ENCODE measurements at places on chromosomes 5 and 9.

- no peak for DNase-seq
Measured at GRCh38 chr9:130443840-130444492, 795 bp upstream of the ASS1 start.

- DNase-seq = no peak
Measured at GRCh38 chr5:158747816-158748432, 351.8 kb downstream of the EBF1 start.

DNA sequence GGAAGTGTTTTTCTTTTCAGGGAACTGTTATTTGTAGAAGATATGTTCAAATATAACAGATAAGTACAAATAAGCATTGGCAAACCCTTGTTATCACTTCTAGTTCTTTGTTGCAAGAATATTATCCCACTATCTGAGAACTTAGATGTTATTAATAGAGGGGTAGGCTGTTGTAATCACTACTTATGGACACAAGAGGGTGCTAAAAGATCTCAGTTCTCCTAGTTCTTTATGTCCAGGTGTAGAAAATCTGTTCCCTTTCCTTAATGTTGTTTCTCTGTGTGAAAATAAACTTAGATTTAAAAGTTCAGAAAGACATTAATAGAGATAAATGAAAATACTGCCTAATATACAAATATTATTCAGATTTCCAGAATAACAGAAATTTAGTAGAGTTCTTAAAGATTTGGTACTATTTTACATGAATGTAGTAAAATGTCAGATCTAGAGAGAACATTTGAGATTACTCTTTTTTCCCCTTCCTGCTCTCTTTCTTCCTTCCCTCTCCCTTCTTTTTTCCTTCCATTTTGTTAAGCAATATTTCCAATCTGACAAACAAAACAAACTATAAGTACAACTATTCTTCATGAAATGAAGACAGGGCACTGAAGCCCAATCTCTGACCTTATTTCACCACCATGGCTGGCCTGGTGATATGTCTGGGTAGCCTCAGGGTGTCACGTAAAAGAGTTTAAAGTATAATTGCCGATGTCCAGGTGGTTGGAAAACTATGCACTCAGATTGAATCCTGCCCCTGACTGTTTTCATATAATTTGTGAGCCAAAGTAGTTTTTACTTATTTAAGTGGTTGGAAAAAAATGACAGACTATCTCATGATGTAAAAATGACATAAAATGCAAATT, 43.6 kb upstream of the C5orf46 start:
- DNase-seq = no peak

DNA sequence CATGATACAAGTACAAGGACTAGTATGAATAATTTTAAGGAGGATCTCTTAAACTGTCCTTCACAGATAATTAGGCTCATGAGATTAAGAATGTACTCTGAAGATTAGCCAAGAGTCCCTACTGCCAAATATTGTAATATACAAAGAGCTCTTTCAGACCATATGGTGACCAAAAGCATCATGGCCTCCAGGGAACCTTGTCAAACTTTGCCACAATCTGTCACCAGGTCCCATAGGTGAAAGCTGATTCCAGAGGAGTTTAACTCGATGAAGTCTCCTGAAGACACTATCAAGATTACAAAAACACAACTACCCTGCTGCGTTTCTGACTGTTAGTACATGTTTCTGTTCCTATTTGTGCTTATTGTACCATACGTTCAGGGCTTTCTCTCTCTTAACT, 395.4 kb upstream of the ITGA1 start:
- DNase-seq = no peak

GRCh38 chr9:137781906-137782585, 95.5 kb upstream of the CACNA1B start:
- DNase-seq = no peak

- no peak for DNase-seq
Measured at GRCh38 chr5:55316837-55317236, 9.0 kb downstream of the MTREX start.

- DNase-seq = no peak
Measured at GRCh38 chr9:73684601-73685000, 532.9 kb downstream of the ANXA1 start.

DNA sequence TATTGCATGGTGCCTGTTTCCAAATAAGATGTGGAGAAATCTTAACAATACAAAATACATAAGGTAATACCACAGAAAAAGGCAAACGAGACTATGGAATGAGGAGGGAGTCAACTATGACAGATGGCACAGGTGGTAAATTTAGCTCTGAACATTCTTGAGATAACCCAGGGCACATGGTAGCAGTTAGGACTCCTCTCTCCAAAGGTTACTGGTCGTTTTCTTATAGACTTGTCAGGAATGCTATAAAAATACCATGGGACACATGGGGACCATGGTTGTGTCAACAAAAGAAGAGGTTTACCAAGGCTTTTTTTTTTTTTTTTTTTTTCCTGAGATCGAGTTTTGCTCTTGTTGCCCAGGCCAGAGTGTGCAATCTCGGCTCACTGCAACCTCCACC, 209.4 kb upstream of the RFX3 start:
- no peak for DNase-seq

DNA sequence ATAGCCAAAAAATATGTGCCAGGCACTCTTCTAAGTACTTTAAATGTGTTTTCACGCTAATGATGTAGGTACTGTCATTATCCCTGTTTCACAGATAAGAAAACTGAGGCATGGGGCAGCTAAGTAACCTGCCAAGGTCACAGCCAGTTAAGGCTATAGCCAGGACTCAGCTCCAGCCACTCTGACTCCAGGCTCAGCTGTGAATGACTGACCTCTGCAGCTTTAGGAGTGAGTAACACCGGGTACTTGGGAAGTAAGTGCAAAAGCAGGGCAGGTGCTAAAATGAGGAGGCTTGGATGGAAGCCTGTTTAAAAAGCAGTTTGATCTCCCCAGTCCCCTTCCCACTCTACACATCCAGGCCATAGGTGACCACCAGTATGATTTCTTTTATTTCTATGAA, 10.6 kb upstream of the SHC3 start:
- DNase-seq = no peak

DNA sequence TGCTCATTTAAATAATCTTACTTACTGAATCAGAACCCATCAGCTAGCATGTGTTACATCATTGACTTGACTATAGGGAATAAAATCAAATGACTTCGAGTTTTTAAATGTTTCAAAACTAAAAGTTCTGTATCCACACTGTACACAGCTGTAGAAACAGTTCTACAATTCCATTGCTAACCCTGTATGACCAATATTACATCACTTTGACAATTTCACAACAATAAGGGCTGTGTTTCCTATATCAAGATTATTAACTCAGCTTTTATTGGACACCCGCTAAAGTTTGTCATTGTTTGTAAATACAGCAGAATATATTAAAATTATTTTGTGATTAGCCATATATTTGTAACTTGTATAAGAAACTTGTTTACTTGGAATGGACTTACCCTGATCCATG, 540.8 kb downstream of the PRELID2 start:
- DNase-seq = no peak

GRCh38 chr5:170151097-170151831, 45.6 kb downstream of the FOXI1 start:
- DNase-seq = no peak

DNA sequence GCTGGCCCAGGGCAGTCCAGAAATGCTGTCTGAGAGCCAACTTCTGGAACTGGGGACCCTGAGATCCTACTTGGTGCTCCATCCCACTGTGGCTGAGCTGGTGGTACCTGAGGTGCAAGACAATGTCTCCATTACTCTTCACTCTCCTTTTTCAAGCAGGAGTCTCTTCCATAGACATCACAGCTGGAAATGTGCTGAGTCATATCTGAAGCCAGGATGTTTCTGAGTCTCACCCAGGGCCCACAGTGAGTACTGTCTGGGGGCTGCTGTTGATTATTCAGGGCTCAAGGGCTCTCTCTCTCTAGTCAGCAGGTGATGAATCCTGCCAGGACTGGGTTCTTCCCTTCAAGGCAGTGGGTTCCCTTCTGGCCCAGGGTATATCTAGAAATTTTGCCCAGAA, 145.2 kb upstream of the TAS2R1 start:
- DNase-seq = no peak

DNA sequence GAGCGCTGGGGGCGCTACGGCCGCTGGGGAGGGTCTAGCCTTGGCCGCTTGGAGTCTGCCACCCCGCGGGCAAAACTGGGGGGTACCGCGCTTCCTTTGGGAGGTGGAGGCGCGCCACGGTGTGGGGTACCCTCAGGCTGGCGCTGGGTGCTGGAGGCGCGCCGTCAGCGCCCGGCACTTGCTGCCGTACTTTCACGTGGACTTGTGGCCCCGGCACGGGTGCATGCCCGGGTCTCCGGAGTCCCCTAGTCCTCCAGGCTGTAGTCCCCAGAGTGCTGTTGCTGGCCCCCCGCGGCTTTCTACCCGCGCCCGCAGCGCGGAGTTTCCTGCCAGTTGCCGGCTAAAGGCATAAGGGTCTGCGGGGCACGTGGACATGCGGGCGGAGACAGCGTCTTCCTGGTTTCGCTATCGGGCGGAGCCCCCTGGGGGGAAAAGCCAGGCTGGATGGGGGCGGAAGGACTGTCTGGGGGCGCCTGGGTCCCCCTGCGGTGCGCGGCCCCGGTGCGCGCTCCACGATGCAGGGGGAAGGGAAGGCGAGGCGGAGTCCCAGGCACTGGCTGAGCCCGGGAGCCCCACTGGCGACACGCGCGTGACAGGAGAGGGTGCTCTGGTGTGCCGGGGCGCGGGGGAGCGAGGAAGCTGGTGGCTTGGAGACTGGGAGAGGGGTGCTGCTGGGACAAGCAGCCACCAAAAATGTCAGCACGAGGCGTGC, 666 bp downstream of the PPARGC1B start:
- DNase-seq = peak; percentile 42

DNA sequence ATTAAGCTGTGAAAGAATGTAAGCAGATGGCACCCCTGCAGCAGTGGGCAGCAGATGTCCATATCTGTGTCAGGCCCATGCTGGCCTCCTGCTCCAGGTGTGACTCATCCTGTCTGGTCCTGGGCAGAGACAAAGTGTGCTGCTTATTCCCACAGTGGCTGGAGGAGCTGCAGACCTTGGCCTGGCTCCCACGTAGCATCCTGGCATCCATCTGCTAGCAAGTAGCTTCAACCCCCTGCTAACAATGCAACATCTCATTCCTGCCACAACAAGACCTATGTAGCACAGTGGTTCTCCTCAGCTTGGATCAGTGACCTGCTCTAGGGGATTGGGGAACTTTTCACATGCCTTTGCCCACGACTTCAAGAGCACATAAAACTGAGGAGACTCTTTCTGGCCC, 126.4 kb upstream of the SLC12A2 start:
- no peak for DNase-seq

- no peak for DNase-seq
Measured at GRCh38 chr5:127985811-127986325, 97.7 kb upstream of the SLC12A2 start.

DNA sequence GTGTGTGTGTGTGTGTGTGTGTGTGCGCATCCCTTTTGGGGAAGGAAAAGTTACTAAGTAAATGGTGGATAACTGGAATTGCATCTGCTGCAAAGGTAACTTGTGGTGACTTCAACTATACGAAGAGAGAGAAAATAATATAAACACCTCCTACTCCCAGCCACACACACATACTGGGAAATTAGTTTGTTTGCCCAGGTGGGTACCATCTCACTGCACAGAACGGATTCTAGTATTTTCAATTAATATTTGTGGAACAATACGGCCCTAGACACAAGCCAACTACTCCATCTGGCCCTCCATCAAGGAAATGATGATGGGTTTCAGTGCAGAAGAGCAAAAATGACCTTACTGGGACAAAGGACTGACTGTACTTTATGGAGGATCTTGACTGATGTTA, 32.2 kb upstream of the TXN start:
- no peak for DNase-seq

- DNase-seq = peak; percentile 15
Measured at GRCh38 chr9:123353984-123354591, 1.9 kb upstream of the CRB2 start.

GRCh38 chr5:6581090-6581489, 51.8 kb downstream of the NSUN2 start:
- no peak for DNase-seq

GRCh38 chr5:78527054-78527859, 121.3 kb downstream of the LHFPL2 start:
- DNase-seq = no peak

DNA sequence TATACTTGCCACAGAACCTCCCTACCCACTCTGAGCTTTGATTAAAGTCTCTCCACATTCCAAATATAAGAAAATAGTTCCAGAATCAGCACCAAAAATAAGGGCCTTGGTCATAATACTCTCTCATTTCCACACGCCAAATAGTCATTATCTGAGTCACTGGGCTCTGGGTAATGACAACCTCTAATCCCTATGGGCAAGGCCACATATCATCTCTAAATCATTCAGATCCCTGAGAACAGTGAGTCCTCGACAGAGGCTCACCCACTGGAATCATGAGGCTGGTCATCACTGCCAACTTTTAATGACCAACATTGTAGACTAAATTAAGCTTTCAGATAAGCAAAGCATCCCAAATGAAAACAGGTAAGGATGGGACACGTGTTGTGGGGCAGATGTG, 28.1 kb downstream of the FAM114A2 start:
- DNase-seq = no peak

DNA sequence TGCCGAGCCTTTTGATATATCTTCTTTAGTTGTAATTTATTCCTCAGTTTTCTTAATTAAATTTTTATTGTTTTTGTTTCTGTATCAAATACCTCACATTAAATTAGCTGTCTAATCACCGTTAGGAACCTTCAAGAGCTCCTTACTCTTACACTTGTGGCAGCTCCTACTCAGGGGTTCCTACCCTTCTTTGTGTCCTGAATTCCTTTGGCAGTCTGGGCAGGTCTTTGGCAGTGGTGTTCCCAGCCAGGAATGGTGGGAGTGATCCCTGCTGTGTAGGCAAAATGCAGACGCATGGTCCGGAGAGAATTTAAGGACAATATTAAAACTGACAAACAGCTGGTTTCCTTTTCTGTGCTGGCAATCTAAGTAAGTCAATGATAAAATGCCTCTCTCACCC, 41.8 kb downstream of the MAST4 start:
- no peak for DNase-seq

GRCh38 chr9:118422508-118422907, 718.3 kb downstream of the TLR4 start:
- no peak for DNase-seq

DNA sequence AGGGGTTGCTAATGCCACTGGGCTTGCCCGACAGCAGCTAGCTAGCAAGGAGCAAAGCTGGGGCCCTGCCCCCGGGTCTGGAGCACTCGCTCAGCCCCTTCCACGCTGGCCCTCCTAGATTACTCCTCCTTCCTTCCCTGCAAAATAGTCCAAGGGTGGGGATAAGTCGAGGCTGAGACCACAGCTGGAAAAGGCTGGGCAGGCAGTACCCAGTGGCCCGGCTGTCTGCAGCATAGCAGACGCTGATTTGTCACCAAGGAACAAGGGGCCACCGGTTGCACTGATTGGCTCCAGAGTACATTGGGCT, 73.9 kb downstream of the ADAMTS2 start:
- no peak for DNase-seq

Data from effector CD8-positive, alpha-beta T cell (primary cell).